ENCODE measurements at places on chromosomes 13 and 19. TPM values are rescaled to one million over a fixed set of nuclear protein-coding genes. Genes with fewer than 3 reads are reported as not detected.
A peak's percentile ranks its signal among the peaks of the same experiment; 100 is the strongest.

The C19orf67 gene
- total RNA-seq: not detected

The TYROBP gene
- 9.4 TPM for total RNA-seq

The NDUFA3 gene
- 8.4 TPM for total RNA-seq

The AKAP8 gene
- total RNA-seq: 19.8 TPM

- no peak for DNase-seq
Observed at GRCh38 chr13:34371645-34372395, 553.9 kb downstream of the RFC3 start.

DNA sequence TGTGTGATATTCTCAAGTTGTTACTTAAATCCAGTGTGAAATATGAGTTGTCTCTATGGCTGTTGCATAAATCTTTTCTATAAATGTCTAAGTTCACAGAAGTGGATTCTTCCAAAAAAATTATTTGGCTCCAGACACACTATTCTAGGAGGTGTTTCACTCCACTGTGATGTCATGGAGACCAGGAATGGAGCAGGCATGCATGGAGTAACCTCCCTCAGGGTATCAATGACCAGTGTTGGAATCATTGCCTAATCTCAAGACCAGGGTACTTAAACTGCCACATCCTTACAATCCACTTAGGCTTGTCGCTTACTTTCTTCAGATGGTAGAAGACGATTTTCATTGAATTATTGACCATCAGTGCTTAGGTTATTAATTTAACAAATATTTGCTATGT lies 55.4 kb downstream of the LRRC63 start:
- DNase-seq: no peak

- DNase-seq: no peak
Observed at GRCh38 chr19:21604951-21605476, 99.6 kb downstream of the ZNF429 start.

DNA sequence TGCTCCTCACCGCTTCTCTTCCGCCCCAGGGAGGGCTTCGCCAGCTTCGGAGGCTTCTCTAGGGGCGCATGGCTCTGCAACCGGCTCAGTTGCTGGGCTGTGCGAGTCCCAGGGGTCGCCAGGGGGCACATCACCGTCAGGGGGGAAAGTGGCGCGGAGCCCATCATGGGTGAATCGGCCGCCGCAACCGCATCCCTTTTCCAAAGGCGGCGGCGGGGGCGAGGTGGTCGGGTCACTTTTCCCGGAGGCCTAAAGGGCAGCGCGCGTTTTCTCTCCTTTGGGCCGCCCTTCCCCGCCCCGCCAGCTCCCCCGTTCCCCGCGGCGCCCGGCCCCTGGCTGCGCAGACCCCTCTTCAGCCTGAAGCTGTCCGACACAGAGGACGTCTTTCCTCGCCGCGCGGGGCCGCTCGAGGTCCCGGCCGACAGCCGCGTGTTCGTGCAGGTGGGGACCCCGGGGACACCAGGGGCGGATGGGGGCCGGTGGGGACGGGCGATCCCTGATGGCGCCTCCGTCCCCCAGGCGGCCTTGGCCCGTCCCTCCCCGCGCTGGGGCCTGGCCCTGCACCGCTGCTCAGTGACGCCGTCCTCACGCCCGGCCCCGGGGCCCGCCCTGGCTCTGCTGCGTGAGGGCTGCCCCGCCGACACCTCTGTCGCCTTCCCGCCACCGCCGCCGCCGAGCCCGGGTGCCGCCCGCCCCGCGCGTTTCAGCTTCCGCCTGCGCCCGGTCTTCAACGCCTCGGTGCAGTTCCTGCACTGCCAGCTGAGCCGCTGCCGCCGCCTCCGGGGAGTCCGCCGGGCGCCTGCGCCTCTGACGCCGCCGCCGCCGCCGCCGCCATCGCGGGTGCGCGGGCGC lies 1.7 kb downstream of the TGFBR3L start:
- peak; percentile 42 for DNase-seq

GRCh38 chr13:110340812-110341444 lies 33.8 kb downstream of the COL4A2 start:
- peak; percentile 59 for DNase-seq

DNA sequence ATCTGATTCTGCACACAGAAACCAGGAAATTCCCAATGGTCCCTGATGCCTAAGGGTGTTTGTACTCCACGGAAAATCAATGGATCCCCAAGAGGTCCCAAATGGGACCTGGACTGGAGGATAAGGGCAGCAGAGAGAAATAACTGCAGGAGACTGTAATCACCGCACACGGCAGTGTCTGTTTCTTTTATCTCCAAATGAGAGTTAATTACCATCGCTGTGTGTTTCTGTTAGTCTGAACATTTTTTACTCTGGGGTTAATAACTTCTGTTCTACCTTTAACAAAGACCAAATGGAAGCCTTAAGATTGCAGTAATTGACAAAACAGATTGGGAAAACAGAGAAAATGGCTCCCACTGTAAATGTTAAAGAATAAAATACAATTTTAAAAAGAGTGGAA lies 320.9 kb downstream of the DCLK1 start:
- DNase-seq: no peak

GRCh38 chr19:38669552-38669951 lies 22.1 kb downstream of the ACTN4 start:
- no peak for DNase-seq

DNA sequence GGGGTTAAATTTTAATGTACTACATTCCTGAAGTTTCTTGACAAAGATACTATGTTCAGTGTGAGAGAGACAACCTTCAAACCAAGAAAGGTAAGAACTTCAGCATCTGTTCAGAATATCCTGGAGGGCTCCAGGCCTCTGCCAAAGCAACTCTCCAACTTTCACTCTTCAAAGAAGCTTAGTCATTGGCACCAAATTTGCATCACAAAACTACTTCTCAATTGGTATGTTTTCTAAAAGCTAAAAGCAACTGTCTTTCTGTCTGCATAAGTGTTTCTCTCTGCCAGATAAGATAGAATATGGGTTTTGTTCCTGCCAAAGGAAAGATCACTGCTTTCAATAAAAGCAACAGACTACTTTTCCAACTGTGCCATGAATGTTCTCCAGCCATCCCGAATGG lies 187.4 kb downstream of the SUCLA2 start:
- DNase-seq: no peak

DNA sequence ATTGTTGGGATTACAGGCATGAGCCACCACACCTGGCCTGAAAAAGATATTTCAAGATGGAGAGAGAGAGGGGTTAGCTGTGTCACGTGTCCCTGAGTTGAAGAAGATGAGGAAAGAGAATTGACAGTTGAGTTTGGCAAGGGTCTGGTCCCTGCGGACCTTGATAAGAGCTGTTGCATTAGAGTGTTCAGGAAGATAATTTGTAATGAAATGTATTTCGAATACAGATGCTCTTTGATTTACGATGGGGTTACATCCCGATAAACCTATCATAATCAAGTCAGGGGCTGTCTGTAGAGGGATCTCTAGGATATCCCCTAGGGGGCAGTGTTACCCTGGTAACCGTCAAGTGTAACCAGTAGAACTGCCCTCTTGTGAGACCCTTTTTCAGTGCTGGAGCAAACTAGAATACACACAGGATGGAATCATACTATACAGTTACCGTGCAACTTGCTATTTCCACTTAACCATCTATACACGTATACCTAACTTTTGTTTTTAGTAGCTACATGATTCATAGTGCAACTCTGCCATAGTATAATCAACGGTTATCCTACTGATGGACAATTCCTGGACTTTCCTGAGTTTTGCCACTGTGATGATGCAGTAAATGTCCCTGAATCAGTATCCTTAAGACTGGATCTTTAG lies 1.5 kb upstream of the ELOF1 start:
- peak; percentile 41 for DNase-seq

- DNase-seq: no peak
Observed at GRCh38 chr19:280541-281009, 10.6 kb downstream of the PLPP2 start.

DNA sequence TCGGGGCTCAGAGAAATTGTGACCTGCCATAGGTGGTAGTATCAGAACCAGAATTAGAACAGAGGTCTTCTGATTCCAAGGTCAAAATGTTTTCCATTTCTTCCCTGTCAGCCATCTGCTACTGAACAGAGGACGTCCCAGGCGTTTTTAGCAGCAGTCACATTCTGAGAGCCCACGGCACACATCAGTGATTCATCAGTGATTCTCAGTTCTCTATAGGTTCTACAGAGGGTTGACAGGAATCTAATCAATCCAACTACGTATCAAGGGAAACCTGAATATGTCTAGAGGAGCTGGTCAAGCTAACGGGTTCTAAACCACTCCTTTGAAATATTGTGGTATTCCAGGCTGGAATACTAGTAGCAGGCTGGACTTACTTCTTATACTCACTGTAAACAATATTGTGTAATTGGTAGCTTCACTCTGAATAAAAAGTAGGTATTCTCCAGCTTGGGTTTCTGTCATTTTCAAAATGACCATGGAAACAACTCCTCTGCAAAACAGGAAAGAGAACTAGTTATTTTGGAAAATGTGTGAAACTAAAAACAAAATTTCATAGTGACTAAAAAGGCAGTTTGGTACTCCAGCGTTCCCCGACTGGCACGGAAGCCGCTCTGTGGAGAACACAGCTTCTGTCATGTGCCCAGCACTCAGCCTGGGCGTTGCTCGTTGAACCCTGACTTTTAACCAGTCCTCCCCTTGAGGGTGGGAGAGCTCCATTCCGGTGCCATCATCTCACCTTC lies 43.2 kb downstream of the FLT3 start:
- DNase-seq: no peak

Data from stomach (tissue), 19 donors.